ENCODE measurements at places on chromosomes 2 and 18. TPM values are rescaled to one million over a fixed set of nuclear protein-coding genes. Genes with fewer than 3 reads are reported as not detected.

LPIN2 gene
- total RNA-seq, result 51.1 TPM

SLC19A3 gene
- 40.7 TPM for total RNA-seq

C2orf80 gene
- total RNA-seq, result not detected

SNTG2 gene
- 1.4 TPM for total RNA-seq

SIX3 gene
- total RNA-seq, result not detected

DNA sequence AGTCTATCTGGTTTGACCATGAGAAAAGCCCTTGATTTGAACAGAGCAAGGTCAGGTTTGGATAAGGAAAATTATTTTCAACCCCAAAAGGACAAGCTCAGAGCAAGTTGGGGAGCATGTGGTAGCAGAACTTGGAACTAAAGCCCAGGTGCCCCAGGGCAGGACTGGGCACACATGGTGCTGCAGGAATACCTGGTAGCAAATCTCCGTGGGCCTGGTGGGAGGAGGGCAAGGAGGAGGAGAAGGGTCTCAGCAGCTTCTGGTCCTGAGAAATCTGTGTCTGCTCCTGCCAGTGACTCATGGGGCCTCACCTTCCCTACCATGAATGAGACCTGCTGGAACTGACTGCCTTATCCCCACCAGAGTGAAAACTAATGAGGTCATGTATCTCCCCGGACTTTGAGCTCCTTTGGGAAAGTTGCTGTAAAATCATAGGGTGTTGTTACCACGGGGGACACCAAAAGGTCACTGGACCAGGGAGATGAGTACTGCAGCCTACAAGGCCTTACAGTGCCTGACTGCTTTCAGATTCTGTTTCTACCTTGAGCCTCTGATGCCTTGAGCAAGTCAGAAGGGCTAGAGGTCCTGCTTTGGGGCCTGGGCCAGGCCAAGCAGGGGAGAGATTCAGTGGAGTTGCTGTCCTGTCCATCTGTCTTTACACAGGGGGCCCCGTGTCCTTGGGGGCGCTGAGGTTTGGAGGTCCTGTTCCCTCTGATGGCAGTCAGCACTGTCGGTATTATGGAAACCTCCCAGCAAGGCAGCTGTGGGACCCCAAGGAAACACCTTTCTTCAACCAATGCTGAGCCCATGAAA is 304.0 kb downstream of the MYCN start:
- no peak for DNase-seq

DNA sequence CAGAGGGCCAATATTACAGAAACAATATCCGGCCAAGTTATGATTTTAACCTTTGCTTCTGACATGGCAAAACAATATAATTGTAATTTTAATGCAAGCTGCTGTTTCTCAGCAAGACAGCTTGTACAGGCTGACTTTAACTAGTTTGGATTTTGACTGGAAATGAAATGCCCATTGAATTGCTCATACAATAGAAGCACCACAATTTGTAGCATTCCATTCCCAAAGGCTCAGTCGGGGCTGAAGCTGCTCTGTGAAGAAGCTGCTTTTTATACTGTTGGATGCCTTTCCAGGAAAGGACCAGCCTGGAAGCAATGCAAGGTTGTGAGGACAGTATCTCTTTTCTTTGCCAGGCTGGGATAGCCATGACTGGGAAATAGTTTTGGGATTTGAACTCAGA is 677.0 kb upstream of the FANCL start:
- DNase-seq, result no peak

- no peak for DNase-seq
These were observed 40.7 kb downstream of the PKP4 start for GRCh38 chr2:158497486-158497885.

DNA sequence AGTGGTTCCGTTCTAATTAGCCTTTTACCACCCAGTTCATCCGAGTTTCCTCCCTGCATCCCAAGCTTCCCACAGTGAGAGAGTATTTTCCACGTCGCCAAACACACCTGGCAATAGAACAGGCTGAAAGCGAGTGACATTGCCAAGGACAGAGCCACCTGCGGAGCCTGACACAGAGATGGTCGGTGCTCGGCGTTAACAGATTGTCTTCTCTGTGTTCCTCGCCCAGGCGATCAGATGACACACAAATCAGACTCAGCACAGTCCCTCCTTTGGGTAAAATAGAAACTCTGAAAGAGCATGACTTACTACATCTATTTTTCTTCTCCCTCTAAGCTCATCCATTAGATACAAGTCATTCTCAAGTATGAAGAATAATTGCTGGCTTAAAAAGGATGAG is 107.7 kb downstream of the CD226 start:
- DNase-seq, result no peak

GRCh38 chr2:26463244-26464192 is 14.4 kb downstream of the OTOF start:
- peak; percentile 41 for DNase-seq

- no peak for DNase-seq
These were observed 159.0 kb downstream of the ZNF516 start for GRCh38 chr18:76335859-76336640.

DNA sequence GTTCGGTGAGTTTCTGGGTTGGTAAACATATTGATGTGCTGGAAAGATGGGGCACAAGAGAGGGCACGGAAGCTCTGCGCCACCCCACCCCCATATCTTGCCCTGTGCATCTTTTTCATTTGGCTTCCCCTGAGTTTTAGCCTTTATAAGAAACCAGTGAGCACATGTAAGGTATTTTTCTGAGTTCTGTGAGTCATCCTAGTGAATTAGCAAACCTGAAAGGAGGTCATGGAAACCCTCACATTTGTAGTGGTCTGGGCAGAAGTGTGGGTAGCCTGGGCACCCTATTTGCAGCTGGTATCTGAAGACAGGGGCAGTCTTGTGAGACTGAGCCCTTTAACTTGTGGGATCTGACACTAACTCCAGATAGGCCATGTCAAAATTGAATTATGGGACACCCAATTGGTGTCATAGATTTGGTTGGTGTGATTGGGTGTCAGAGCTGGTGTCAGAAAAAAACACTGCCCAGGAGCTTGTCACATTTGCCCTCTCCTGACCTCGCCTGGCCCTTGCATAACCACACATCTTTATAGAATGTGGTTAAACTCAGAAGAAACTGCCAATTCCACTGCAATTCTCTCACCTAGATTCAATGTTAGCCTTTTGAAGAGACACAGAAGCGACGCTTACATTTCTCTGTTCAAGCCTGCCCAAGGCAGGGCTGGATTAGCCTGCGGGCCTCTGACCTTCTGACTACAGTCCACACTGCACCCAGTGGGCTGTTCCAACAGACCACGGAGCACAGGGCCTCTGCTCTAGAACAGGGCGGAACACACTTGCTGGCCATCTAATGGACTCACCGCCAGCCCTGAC is 12.0 kb upstream of the GALM start:
- no peak for DNase-seq

- DNase-seq, result no peak
These were observed 1400.4 kb downstream of the SUCLG1 start for GRCh38 chr2:83058683-83059082.

DNA sequence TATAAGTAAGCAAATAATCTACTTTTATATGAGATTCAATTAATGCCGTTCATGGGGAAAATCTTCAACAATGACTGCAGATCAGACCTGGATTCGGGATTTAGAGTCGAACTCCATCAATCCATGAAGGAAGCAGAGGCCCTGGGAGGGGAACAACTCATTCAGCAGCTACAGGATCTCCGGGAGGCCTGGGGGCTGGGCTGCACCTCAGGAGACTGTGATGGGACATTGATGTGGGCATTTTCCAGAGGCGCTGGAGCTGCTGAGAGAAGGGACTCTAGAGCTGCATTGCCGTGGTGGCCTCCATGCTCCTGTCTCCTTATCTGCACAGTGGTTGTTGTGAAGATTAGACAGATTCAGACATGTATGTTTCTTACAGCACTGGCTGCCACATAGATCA is 76.9 kb downstream of the MYT1L start:
- DNase-seq, result no peak

- no peak for DNase-seq
These were observed 53.5 kb downstream of the RASGRP3 start for GRCh38 chr2:33529771-33530481.

DNA sequence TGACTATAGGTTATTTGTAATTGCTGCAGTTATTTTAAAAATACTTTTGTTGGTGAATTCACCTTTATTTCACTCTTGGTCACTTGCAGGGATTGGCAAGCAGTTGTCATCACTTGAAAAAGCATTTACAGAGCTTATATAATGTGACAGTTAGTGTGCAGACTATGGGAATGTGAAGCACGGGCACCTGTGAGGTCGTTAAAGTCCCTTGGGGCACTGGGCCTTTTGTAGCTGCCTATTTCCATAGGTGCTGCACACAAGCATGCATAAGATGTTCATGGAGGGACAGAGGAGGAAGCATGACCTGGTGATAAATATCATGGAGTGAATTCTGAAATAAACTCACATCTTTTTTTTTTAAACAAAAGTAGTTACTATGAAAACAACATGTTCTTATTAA is 124.6 kb downstream of the ATP9B start:
- DNase-seq, result no peak

DNA sequence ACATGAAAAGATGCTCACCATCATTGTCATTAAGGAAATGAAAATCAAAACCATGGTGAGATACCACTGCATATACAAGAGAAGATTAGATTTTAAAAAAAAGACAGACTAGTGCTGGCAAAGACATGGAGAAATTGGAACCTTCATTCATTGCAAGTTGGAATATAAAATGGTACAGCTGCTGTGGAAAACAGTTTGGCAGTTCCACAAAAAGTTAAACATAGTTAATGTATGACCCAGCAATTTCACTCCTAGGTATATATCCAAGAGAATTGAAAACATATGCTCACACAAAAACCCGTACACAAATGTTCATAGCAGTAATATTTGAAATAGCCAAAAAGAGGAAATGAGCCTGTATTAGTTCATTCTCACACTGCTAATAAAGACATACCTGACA is 33.7 kb upstream of the MBOAT2 start:
- no peak for DNase-seq

- no peak for DNase-seq
These were observed 2.8 kb downstream of the KCNG2 start for GRCh38 chr18:79800371-79801180.

GRCh38 chr2:144429396-144430112 is 90.4 kb downstream of the ZEB2 start:
- no peak for DNase-seq

GRCh38 chr2:109173311-109174171 is 44.5 kb downstream of the SH3RF3 start:
- DNase-seq, result no peak

DNA sequence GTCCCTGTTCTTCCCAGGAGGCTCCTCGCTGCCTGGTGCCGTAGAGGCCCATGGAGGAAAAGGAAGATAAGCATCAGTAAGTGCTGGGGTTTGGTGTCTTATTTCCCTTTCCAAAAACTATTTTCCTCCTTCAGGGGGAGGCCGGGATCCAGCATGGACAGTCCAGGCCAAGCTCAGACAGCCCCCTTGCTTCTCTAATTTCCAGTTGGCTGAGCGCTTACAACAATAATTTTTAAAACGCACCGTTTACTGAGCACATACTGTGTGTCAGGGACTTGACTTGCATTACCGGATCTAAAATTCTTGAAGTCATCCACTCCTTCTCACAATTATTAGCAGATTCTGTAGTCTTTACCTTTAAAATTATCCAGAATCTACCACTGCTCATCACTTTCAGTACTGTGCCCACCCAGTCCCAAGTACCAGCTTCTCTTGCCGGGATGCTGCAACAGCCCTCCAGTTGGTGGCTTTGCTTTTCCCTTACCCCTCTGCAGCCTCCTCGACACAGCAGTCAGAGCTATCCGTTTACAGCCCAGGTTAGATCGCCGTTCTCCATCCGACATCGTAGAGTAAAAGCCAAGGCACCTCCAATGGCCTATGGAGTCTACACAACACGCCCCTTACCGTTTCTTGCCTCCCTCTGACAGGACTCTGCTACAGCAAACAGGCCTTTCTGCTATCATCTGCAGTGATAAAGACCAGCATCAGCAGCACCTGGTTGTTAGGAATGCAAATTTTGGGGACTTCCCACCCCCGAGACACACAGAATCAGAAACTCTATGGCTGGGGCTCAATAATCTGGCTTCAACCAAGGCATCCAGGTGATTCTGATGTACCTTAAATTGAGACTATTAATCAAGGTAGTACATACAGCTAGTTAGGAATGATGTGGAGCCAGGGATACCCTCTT is 75.2 kb upstream of the TSPYL6 start:
- no peak for DNase-seq

DNA sequence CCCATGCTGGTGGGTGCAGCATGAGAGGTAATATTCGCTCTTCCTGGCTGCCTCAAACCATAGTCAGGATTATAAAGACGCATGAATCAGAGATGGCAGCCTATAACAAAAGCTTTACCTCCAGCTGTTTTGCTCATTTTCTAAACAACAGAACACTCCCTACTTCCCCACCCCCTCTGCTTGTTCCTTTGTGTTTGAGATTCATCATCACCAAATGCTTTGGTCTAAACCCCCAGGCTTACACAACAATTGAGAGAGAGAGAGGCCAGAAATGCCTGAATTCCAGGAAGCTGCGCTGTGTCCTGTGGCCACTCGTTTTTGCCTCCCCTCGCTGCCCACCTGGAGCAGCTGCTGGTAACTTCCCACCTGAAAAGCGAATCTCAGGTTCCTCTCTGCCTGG is 78.8 kb upstream of the CAPN13 start:
- no peak for DNase-seq

- no peak for DNase-seq
These were observed 68.3 kb downstream of the IL1R2 start for GRCh38 chr2:102060047-102060446.

GRCh38 chr2:222968550-222969155 is 83.3 kb upstream of the KCNE4 start:
- no peak for DNase-seq

DNA sequence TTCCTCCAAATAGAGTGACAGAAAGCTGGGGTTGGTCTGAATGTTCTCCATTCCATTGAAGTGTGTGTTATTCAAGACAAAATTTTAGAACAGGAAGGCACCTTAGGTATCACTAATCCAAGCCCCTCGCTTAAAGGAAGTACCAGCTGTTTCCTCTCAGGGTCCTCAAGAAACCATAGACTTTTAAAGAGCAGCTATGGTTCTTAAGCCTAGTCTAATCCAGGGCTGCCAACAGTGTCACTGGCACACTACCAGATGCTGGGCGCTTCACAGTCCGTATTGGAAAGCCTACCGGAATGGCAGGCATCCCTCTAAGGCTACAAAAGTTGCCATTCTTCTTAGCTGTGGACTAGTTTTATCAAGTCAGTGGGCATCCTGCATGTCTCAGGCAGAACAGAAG is 1.9 kb downstream of the NEMP2 start:
- DNase-seq, result no peak

GRCh38 chr18:68725346-68725745 is 10.4 kb upstream of the TMX3 start:
- no peak for DNase-seq

DNA sequence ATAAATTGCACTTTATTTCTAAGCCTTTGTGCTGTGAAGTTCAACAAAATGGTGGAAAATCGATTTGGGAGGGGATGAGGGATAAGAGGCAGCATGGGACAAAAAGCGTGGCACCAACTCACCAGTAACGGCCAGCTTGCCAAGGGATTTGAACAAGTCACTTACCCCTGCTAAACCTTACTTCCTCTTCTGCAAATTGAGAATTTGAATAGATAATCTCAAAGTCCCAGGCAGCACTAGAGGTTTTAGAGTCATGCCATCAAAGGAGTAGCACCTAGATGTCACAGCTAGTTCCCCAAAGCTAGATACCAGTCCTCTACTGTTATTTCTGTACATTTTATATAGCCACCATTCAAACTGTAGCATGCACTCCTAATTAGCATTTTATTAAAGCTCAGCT is 83.7 kb upstream of the VRK2 start:
- DNase-seq, result no peak
